Trophoblast cell (in vitro differentiated cells and primary cell): ENCODE measurements at places on chromosomes 4 and X.

DNA sequence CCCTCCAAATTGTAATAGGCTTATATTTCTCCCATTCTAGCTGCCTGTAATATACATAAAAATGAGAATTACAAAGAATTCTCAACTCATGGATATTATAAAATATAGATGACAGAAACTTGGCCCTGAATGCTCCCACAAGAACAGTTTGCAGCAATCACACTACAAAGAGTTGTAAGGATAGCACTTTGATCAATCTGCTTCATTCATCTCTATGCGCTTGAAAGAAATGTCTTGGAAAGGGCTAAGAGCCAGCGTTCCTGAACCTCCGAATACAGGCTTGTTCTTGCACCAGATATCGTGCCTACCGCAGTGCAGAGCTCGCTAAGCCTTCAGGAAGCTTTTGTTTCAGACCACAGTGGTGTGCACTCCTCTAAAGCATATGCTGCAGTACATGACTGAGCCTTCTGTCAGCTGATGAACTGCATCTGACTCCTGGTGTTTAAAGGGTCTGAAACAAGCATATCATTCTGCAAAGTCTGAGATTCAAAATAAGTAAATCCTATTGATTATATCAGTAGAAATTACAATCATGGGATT, 417.6 kb upstream of the ZFP42 start:
- H3K27me3 ChIP-seq = no peaks in the 10 kb centered on the region
- no peaks in the 10 kb centered on the region for H3K36me3 ChIP-seq
- H3K4me1 ChIP-seq = no peaks in the 10 kb centered on the region
- no peak for DNase-seq
- H3K27ac ChIP-seq = no peak overlapping the region

- no peak overlapping the region for H3K27ac ChIP-seq
- H3K36me3 ChIP-seq = no peaks in the 10 kb centered on the region
- peak; percentile 21 for DNase-seq
- no peaks in the 10 kb centered on the region for H3K27me3 ChIP-seq
These were observed 113.4 kb upstream of the FAM241A start for GRCh38 chr4:112031712-112032328.

- no peak overlapping the region for H3K27ac ChIP-seq
- no peaks in the 10 kb centered on the region for H3K27me3 ChIP-seq
- H3K4me1 ChIP-seq = peaks cover 2% of the 10 kb centered on the region
- DNase-seq = peak; percentile 74
These were observed 75.7 kb downstream of the RBM47 start for GRCh38 chr4:40553995-40554394.

GRCh38 chr4:146342600-146343192, 128.4 kb downstream of the REELD1 start:
- no peaks in the 10 kb centered on the region for H3K36me3 ChIP-seq
- H3K4me3 ChIP-seq = no peak overlapping the region
- DNase-seq = peak; percentile 82
- H3K27me3 ChIP-seq = no peaks in the 10 kb centered on the region
- no peaks in the 10 kb centered on the region for H3K4me1 ChIP-seq
- H3K27ac ChIP-seq = no peak overlapping the region

DNA sequence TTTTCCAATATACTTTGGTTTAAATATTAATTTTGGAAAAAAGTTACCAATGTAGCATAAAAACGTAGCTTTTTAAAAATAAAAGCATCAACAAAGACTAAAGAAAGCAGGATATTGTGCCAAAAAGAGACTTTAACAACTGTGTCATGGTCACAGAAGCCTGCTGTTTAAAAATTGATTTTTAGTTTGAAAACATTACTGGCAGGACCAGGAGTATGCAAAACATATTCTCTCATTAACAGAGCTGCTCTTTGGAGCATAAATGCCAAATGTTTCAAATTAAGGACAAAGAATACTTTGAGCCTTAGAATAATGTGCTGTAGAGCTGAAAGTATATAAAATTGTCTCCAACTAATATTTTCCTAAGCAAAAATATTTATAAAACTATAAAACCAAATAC, 279.0 kb downstream of the ARAP2 start:
- no peak overlapping the region for H3K27ac ChIP-seq
- no peaks in the 10 kb centered on the region for H3K36me3 ChIP-seq
- no peaks in the 10 kb centered on the region for H3K4me1 ChIP-seq
- DNase-seq = no peak
- no peak overlapping the region for H3K4me3 ChIP-seq

DNA sequence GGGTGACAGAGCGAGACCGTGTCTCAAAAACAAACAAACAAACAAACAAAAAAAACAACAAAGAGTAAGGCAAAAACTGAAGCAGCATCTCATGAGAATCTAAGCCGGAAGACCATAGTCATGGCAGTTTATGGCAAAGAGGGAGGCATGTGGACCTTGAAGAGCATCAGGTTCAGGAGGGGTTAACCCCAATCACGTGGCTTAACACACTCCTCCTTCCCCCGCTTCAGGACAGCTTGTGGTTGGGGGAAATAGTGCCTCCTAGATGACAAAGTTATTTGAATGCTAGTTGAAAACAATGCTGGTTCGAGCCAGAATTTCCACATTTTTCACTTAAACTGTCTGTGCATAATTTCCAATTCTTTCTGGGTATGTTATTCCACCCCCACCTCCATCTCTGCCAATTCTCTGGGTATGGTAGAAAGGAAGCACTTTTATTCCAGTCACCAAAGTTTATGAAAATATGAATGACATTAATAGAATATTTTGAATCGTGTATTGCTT, 11.7 kb upstream of the MAP7D3 start:
- H3K36me3 ChIP-seq = no peaks in the 10 kb centered on the region
- peak; percentile 86 for DNase-seq
- no peaks in the 10 kb centered on the region for H3K27me3 ChIP-seq
- H3K4me1 ChIP-seq = no peaks in the 10 kb centered on the region
- H3K27ac ChIP-seq = no peak overlapping the region
- no peak overlapping the region for H3K4me3 ChIP-seq

- no peaks in the 10 kb centered on the region for H3K36me3 ChIP-seq
- H3K4me1 ChIP-seq = no peaks in the 10 kb centered on the region
- H3K4me3 ChIP-seq = no peak overlapping the region
These were observed 47.2 kb upstream of the ELOVL6 start for GRCh38 chr4:110245577-110245976.

DNA sequence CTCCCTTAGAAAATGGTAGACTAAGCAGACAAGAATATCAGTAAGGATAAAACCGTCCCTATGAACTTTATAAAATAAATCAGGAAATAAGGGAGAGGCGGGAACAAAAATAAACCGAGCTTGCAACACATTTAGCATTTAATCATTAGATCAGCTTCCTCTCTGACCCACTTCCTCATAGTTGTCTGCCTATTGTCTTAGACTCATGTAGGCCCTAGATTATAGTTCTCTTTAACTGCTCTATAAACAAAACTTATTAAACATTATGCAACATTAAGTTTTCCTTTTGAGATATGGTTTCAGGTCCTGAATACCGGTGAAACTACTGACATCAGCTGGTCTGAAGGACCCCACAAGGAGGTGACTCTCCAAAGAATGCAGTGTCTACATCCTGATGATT, 15.8 kb upstream of the SRD5A3 start:
- DNase-seq = no peak
- no peak overlapping the region for H3K27ac ChIP-seq
- H3K4me1 ChIP-seq = no peaks in the 10 kb centered on the region
- H3K4me3 ChIP-seq = no peak overlapping the region
- no peaks in the 10 kb centered on the region for H3K27me3 ChIP-seq

GRCh38 chrX:34655501-34656455, 1.3 kb downstream of the TMEM47 start:
- no peaks in the 10 kb centered on the region for H3K4me1 ChIP-seq
- no peak for DNase-seq
- H3K27ac ChIP-seq = no peak overlapping the region
- no peaks in the 10 kb centered on the region for H3K27me3 ChIP-seq

GRCh38 chr4:114642173-114642780, 43.7 kb downstream of the UGT8 start:
- no peak for DNase-seq
- H3K27ac ChIP-seq = no peak overlapping the region
- H3K4me3 ChIP-seq = no peak overlapping the region
- no peaks in the 10 kb centered on the region for H3K4me1 ChIP-seq
- H3K36me3 ChIP-seq = no peaks in the 10 kb centered on the region
- no peaks in the 10 kb centered on the region for H3K27me3 ChIP-seq

GRCh38 chr4:17740702-17741101, 40.7 kb downstream of the FAM184B start:
- no peaks in the 10 kb centered on the region for H3K36me3 ChIP-seq
- H3K4me3 ChIP-seq = no peak overlapping the region
- H3K27me3 ChIP-seq = no peaks in the 10 kb centered on the region
- no peak for DNase-seq
- no peak overlapping the region for H3K27ac ChIP-seq

DNA sequence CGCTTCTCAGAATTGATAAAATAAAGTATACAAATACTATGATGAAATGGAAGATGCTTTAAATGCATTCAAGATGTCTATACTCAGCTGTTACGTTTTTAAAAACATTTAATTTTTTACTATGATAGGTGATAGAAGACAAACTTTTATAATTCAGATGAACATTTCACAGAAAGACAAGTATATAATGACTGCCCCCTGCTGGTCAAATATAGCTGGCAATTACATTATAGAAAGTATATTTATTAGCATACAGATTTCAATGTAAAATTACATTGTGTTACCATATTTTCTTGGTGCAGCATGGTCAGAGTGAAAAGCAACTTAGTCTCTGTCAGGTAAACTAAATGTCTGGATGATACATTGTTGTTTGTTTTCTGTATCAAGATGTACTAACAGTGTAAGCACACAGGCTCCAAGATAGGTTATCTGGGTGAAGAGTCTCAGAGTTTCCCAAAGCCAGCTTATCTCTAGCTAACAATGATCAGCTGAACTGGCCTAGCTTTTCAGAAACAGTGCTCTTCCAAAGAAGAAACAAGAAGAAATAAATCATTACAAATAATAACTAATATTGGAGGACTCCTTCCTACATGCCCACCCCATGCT, 54.1 kb downstream of the SRPX start:
- DNase-seq = no peak
- no peaks in the 10 kb centered on the region for H3K4me1 ChIP-seq
- no peaks in the 10 kb centered on the region for H3K36me3 ChIP-seq
- no peak overlapping the region for H3K4me3 ChIP-seq
- no peaks in the 10 kb centered on the region for H3K27me3 ChIP-seq

DNA sequence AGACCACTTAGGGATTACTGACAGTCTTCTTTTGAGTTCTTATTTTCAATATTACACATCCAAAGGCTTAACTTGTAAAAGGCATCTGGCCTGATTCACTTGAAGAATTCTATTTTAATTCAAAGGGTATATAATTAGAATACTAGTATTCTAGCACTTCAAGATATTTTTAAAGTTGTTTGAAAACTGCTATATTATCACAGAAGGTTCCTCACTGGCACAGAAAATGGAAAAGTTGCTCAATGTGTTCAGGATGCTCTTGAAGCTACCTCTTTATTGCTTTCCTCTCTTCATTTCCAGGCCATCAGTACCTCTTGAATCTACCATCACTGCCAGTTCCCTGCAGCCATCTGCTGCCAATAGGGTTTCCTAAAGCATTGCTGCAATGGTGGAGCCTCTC, 271.4 kb downstream of the KCNIP4 start:
- DNase-seq = no peak
- H3K4me1 ChIP-seq = no peaks in the 10 kb centered on the region
- H3K4me3 ChIP-seq = no peak overlapping the region
- no peaks in the 10 kb centered on the region for H3K36me3 ChIP-seq
- no peak overlapping the region for H3K27ac ChIP-seq
- H3K27me3 ChIP-seq = no peaks in the 10 kb centered on the region

GRCh38 chrX:19513383-19513782, 1.9 kb downstream of the MAP3K15 start:
- H3K27ac ChIP-seq = no peak overlapping the region
- no peak for DNase-seq
- H3K27me3 ChIP-seq = no peaks in the 10 kb centered on the region
- no peaks in the 10 kb centered on the region for H3K36me3 ChIP-seq

DNA sequence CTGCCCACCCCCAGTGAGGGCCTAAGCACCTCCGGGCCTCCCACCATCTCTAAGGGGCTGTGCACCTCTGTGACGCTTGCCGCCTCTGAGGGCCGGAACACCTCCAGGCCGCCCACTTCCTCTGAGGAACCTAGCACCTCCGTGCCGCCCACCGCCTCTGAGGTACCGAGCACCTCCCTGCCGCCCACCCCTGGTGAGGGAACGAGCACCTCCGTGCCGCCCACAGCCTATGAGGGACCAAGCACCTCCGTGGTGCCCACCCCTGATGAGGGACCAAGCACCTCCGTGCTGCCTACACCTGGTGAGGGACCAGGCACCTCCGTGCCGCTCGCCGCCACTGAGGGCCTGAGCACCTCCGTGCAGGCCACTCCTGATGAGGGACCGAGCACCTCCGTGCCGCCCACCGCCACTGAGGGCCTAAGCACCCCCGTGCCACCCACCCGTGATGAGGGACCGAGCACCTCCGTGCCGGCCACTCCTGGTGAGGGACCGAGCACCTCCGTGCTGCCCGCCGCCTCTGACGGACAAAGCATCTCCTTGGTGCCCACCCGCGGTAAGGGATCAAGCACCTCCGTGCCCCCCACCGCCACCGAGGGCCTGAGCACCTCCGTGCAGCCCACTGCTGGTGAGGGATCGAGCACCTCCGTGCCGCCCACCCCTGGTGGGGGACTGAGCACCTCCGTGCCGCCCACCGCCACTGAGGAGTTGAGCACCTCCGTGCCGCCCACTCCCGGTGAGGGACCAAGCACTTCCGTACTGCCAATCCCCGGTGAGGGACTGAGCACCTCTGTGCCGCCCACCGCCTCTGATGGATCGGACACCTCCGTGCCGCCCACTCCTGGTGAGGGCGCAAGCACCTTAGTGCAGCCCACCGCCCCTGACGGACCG, 977 bp downstream of the MAGEE1 start:
- peak overlapping the region; percentile 81 for H3K4me3 ChIP-seq
- H3K27ac ChIP-seq = no peak overlapping the region
- no peak for DNase-seq
- H3K4me1 ChIP-seq = peaks cover 6% of the 10 kb centered on the region
- H3K27me3 ChIP-seq = no peaks in the 10 kb centered on the region

GRCh38 chrX:54288277-54288676, 69.6 kb downstream of the WNK3 start:
- DNase-seq = no peak
- no peaks in the 10 kb centered on the region for H3K27me3 ChIP-seq
- no peaks in the 10 kb centered on the region for H3K4me1 ChIP-seq
- H3K36me3 ChIP-seq = no peaks in the 10 kb centered on the region
- no peak overlapping the region for H3K27ac ChIP-seq

GRCh38 chr4:31169846-31170245, 449.7 kb downstream of the PCDH7 start:
- DNase-seq = no peak
- no peaks in the 10 kb centered on the region for H3K4me1 ChIP-seq
- no peaks in the 10 kb centered on the region for H3K36me3 ChIP-seq
- no peak overlapping the region for H3K27ac ChIP-seq
- H3K27me3 ChIP-seq = no peaks in the 10 kb centered on the region
- no peak overlapping the region for H3K4me3 ChIP-seq

GRCh38 chrX:26649534-26649933, 433.6 kb downstream of the MAGEB5 start:
- no peaks in the 10 kb centered on the region for H3K27me3 ChIP-seq
- H3K27ac ChIP-seq = no peak overlapping the region
- H3K36me3 ChIP-seq = no peaks in the 10 kb centered on the region
- no peaks in the 10 kb centered on the region for H3K4me1 ChIP-seq
- peak; percentile 2 for DNase-seq
